Natural killer cell (primary cell): ENCODE measurements at places on chromosomes 1 and 21. TPM values are rescaled to one million over a fixed set of nuclear protein-coding genes. Genes with fewer than 3 reads are reported as not detected.

The PLA2G5 gene
- total RNA-seq: not detected

DNA sequence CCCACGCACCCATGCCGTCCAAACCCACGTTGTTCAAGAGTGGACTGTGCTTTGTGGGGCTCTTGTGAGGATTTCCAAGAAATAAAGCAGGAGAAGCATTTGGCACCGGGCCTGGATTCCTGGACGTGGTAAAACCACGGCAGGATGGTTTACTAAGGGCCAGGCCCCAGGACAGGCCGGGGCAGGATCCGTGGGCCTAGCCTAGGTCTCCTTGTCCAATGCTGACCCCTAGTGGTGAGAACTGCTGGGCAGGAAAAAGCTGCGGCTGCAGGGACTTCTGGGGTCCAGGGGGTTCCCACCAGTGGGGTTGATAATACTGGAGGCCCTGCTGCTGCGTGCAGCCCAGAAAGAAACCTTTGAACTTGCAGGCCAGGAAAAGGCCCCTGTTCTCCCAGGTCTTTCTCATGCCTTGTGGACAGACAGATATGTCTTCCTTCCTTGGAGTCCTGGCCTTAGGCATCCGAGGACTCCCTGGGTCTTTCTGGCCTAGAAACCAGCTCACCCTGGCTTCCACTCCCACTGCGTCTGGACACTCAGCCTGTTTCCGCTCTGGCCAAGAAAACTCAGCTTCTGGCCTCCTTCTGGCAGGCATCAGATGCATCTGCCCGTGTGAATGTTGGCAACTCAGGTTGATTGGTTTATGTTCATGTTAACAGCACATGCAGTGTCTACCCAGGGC is 106.9 kb upstream of the TMEM51 start:
- H3K4me3 ChIP-seq: no peak overlapping the region
- no peaks in the 10 kb centered on the region for H3K4me1 ChIP-seq
- no peaks in the 10 kb centered on the region for H3K36me3 ChIP-seq
- DNase-seq: peak; percentile 67
- no peaks in the 10 kb centered on the region for H3K27me3 ChIP-seq

DNA sequence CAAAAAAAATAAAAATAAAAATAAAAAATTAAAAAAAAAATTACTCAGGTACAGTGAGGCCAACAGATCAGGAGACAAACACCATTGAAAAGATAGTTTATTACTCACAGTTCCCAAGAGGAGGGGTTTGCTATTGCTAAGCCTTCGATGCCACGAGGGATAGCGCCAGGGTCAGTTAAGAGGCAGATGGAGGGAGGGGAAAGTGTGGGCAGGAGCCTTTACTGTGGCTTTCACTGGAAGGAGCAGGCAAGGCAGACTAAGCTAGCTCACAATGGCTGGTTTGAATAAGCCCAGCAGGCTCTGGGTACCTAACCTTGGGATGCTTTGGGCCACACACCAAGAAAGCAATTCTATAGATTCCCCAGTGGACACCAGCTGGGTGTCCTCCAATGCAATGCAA is 12.7 kb upstream of the RNF187 start:
- peaks cover 26% of the 10 kb centered on the region for H3K4me1 ChIP-seq
- H3K27me3 ChIP-seq: peaks cover 4% of the 10 kb centered on the region
- no peaks in the 10 kb centered on the region for H3K36me3 ChIP-seq
- H3K4me3 ChIP-seq: no peak overlapping the region
- DNase-seq: no peak

- no peak overlapping the region for H3K27ac ChIP-seq
- peaks cover 8% of the 10 kb centered on the region for H3K36me3 ChIP-seq
- DNase-seq: no peak
- no peaks in the 10 kb centered on the region for H3K4me1 ChIP-seq
- H3K4me3 ChIP-seq: no peak overlapping the region
- H3K27me3 ChIP-seq: no peaks in the 10 kb centered on the region
Measured at GRCh38 chr1:5877001-5877400, 115.2 kb downstream of the NPHP4 start.

- peaks cover 55% of the 10 kb centered on the region for H3K36me3 ChIP-seq
- no peaks in the 10 kb centered on the region for H3K4me1 ChIP-seq
- no peak overlapping the region for H3K27ac ChIP-seq
- no peak overlapping the region for H3K4me3 ChIP-seq
Measured at GRCh38 chr21:32371913-32372314, 20.9 kb downstream of the URB1 start.

GRCh38 chr1:188584119-188584518 is 1755.4 kb downstream of the PLA2G4A start:
- H3K27me3 ChIP-seq: no peaks in the 10 kb centered on the region
- H3K36me3 ChIP-seq: no peaks in the 10 kb centered on the region
- no peak overlapping the region for H3K27ac ChIP-seq
- DNase-seq: no peak
- no peak overlapping the region for H3K4me3 ChIP-seq

The IL22RA1 gene
- not detected for total RNA-seq

The KRTAP10-6 gene
- total RNA-seq: not detected

DNA sequence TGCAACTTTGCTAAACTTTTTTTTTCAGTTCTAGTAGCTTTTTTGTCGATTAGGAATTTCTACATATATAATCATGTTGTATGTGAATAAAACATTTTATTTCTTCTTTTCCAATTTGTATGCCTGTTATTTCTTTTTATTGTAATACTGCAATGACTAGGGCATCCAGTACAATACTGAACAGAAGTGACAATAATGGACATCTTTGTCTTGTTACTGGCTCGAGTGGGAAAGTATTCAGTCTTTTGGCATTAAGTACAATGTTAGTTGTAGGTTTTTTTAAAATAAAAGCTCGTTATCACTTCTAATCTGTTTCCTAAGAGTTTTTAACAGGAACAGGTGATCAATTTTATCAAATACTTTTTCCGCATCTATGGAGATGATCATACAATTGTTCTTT is 9.8 kb downstream of the STPG1 start:
- H3K36me3 ChIP-seq: no peaks in the 10 kb centered on the region
- no peak overlapping the region for H3K4me3 ChIP-seq
- no peaks in the 10 kb centered on the region for H3K27me3 ChIP-seq
- no peaks in the 10 kb centered on the region for H3K4me1 ChIP-seq
- no peak for DNase-seq

DNA sequence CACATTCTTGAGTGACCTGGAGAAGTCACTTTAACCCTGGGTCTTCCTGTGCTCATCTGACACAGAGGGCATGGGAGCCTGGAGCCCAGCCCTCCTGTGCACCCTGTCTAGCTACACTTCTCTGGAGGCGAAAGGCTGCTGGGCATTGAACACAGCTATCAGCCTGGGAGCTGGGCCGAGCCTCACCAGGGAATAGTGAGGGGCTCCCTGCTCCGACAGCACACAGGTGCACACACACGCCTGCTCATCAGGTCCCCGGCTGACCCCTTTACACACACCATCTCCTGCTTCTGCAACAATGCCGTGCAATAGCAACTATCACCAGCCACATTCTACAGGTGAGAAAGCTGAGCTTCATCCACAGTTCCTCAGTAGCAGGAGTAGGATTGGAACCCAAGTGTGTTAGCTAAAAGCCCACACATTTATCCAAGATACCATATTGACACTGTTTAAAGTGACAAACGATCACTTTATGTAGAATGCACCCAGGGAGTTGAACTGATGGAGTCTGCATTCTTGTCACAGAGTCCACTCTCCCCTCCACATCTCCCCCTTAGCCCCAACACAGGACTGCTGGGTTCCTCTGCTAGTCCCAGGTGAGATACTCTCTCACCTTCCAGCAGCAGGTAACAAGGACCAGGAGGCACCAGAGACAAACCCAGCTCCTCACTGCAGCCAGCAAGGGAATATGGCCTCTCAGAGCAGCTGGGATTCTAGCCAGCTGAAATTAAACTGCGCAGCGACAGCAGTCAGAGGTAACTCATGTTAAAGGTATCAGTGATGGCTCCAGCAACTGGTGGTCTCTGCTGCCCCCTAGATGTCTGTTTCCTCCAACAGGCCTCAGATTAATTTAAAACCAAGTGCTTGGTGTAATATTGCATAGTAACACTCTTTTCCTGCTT is 18.3 kb upstream of the CAPN8 start:
- H3K36me3 ChIP-seq: no peaks in the 10 kb centered on the region
- H3K4me3 ChIP-seq: no peak overlapping the region
- H3K27ac ChIP-seq: no peak overlapping the region
- no peaks in the 10 kb centered on the region for H3K27me3 ChIP-seq
- DNase-seq: peak; percentile 79
- no peaks in the 10 kb centered on the region for H3K4me1 ChIP-seq

DNA sequence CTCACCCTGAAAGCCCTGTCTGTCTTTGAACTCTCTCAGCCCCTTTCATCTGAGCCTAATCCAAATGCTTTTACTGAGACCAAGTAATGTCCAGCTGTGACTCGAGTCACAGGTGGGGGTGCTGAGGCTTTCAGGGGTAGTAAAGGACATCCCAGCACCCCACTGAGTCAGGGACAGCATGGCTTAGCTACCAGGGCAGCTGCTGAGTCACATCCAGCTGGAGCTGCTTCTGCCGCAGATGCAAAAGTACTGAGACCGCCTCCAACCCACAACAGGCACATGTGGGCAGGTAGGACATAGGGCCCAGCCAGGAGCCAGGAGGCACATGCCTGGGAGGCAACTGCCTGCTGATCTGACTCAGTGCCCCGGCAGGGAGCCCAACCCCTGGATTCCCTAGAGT is 6.7 kb upstream of the VSIG8 start:
- no peaks in the 10 kb centered on the region for H3K27me3 ChIP-seq
- DNase-seq: no peak
- no peaks in the 10 kb centered on the region for H3K36me3 ChIP-seq
- no peaks in the 10 kb centered on the region for H3K4me1 ChIP-seq
- no peak overlapping the region for H3K4me3 ChIP-seq

- no peaks in the 10 kb centered on the region for H3K27me3 ChIP-seq
- H3K4me3 ChIP-seq: no peak overlapping the region
- H3K27ac ChIP-seq: peak overlapping the region; percentile 42
- no peaks in the 10 kb centered on the region for H3K36me3 ChIP-seq
- DNase-seq: no peak
- H3K4me1 ChIP-seq: peaks cover 20% of the 10 kb centered on the region
Measured at GRCh38 chr1:169680377-169681019, 30.9 kb downstream of the SELL start.

GRCh38 chr1:201850053-201850397 is 21.1 kb downstream of the IPO9 start:
- no peak overlapping the region for H3K27ac ChIP-seq
- no peak overlapping the region for H3K4me3 ChIP-seq
- DNase-seq: no peak
- H3K36me3 ChIP-seq: peaks cover 53% of the 10 kb centered on the region

The RAD54L gene
- 2.3 TPM for total RNA-seq

GRCh38 chr1:169392406-169392805 is 24.4 kb downstream of the BLZF1 start:
- H3K4me3 ChIP-seq: no peak overlapping the region
- H3K27ac ChIP-seq: no peak overlapping the region
- H3K27me3 ChIP-seq: no peaks in the 10 kb centered on the region
- no peak for DNase-seq
- no peaks in the 10 kb centered on the region for H3K4me1 ChIP-seq

The BMP8B gene
- 2.8 TPM for total RNA-seq

- no peaks in the 10 kb centered on the region for H3K36me3 ChIP-seq
- H3K4me1 ChIP-seq: peaks cover 23% of the 10 kb centered on the region
- no peak for DNase-seq
- no peak overlapping the region for H3K4me3 ChIP-seq
- no peaks in the 10 kb centered on the region for H3K27me3 ChIP-seq
- H3K27ac ChIP-seq: peak overlapping the region; percentile 40
Measured at GRCh38 chr1:24742090-24742938, 2.9 kb upstream of the CLIC4 start.
